ENCODE measurements at places on chromosomes 5 and 9.

- no peak for DNase-seq
Observed at GRCh38 chr5:111746791-111747190, 10.2 kb downstream of the NREP start.

DNA sequence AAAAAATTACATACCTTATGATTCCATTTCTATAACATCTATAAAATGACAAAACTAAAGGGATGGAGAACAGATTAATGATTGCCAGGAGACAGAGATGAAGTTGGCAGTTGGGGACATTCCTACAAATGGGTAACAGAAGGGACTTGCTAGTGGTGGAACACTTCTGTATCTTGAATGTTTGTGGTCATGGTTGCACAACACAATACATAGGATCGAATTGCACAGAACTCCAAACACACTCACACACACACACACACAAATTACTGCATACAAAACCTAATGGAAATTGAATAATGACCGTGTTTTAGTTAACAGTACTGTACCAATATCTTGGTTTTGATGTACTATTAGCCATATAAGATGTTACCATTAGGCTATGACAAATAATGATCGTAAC is 330.7 kb upstream of the POU5F2 start:
- no peak for DNase-seq

- no peak for DNase-seq
Observed at GRCh38 chr9:110912419-110913291, 125.6 kb downstream of the LPAR1 start.

- no peak for DNase-seq
Observed at GRCh38 chr5:144284931-144285502, 114.3 kb downstream of the KCTD16 start.

GRCh38 chr5:1523480-1523792 is 324 bp downstream of the LPCAT1 start:
- no peak for DNase-seq

GRCh38 chr5:119613937-119614336 is 15.4 kb upstream of the FAM170A start:
- no peak for DNase-seq

DNA sequence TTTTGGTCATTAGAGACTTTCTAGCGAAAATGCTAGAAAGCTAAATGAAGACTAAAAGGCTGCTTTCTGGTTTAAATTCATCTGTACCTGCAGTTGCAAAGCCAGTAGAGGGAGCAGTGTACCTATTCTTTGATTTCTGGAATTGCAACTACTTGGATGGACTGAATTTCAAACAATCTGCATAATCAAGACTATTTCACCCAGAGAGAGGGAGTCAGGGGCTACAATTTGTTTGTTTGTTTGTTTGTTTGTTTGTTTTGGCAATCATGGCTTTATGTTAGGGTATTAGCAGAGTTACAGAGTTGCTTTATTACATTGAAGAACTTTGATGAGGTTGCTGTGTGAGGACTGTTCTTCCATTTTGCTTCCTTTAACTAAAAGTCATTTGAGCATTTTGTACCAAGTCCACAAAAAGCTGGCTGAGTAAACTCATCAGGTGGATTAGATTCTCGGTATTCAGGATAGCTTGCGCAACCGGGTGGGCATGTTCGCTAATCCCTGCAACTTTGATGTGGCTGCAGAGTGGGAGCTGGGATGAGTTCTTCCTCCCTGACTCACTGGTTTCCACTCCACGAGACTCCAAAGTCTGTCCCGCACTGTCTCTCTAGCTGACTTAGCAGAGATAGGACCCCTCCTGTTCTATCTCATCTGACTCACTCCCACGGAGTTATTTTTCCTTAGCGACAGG is 80.0 kb upstream of the TUT7 start:
- no peak for DNase-seq

DNA sequence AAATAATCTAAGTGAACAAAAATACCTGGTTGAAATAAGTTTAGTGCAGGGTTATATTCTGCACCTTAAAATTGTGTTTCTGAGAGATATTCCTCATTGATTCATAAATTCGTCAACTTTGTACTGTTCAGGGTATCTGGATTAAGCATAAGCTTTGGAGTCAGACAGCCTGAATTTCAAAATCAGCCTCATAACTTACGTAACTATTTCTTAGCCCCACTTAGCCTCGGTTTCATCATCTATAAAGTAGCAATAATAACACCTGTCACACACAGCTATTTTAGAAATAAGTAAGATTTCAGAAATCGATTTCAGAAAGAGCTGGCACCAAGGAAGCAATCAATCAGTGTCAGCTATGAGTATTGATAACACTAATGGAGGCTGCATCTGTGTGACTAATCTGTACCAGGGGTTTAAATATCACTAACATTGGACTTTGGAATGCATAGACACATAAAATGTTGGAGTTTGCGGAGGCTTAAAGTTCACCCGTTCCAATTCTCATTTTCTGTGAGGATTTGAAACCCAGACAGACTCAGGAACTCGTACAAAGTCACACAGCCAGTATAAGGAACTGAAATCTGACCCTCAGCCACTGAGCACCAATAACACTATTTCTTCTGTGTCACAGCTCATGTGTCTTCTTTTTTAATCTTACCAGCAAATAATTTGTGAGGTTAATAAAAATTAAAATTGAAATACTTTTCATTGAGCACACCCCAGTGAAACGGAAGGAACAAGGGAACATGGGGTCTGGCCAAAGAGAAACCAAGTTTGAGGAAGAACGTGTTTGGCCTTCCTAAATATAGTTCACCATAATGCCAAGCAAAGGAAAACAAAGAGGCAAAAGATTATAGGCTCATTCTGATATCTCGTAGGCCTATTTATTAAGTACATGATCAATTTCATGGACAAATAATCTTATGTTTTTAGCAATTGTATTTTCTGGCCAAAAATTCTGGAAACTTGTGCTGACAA is 194.4 kb upstream of the PTGER4 start:
- no peak for DNase-seq

DNA sequence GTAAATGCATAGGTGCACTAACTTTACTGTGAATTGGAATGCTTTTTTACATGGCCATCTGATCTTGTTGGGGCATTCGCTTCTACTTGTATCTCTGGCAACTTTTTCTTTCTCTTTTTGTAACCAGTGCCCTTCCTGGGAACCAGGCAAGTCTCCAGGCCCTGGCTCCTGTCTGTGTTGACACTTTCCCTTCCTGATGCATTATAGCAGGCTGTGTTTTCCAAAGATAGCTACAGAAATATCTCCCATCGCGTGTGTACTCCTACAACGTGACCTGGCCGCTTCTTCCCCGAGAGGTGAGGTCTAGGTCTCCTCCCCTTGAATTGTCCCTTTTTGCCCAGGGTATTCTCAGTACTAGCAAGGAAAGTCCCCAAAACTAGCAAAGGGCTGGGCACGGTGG is 81.1 kb upstream of the SPIN1 start:
- DNase-seq, result no peak

GRCh38 chr5:1390333-1390732 is 45.4 kb upstream of the CLPTM1L start:
- DNase-seq, result no peak

DNA sequence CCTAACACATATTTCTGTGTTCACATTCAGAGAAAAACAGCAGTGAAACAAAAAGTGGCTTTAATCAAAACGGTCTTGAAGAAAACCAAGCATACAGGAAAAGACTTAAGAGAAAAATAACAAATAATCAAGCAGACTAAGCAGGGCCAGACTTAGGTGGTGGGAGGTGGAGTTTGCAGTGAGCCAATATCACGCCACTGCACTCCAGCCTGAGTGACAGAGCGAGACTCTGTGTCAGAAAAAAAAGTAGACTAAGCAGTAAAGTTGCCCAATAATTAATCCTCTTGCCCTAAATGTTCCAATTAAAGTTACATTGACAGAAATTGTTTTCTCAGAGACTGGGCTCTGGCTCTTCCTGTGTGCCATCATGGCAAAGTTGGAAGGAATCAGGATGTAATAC is 26.6 kb upstream of the GLDC start:
- no peak for DNase-seq

GRCh38 chr9:127741831-127742434 is 6.8 kb upstream of the TOR2A start:
- no peak for DNase-seq

DNA sequence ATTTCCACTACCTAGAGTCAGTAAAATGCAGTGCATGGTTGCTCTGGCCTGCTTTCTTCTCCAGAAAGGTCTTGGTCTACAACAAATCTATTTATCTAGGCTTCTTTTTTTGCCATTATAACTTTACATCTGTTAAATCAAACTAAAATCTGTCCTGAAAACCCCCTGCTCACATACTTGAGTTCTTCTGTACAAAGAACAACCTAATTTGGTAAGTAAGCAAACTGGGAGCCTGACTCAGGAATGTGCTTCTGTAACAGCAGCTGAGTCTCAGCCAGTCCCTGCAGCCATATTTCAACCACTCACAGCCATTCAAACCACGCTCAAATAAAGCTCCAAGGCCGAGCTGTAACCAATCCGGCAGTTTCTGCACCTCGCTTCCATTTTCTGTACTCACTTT is 95.8 kb downstream of the PLPP1 start:
- no peak for DNase-seq

- no peak for DNase-seq
Observed at GRCh38 chr9:115229496-115229895, 111.5 kb upstream of the TNC start.

DNA sequence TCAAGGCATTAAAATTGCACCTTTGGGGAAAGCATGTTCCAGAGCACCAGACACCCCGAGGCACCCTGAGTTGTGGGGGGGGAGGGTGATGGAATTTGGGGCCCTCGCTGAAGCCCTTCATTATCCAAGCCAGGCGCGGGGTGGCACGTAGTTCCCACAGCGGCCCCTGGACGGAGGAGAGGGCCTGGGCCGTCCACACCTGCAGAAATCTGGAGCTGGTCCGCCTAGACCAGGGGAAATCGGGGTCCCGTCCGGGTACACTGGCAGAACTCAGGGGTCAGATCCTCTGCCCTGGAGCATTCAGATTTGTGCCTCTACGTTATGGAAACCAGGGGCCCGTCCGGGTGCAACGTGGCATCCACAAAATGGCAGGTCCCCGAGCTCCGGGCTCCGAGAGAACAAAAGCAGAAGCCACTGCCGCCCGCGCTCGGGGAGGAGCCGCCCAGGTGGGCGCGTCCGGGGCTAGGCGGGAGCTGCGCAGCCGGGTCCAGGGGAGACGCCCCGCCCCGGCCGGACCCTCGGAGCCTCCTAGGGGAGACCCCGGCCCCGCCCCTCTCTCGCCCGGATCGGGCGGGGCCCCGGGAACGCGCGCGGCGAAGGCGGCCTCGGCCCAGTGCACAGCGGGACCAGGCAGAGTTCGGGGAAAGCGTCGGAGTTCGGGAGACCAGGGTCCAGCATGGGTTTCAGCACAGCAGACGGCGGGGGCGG is at the start of gene PLEKHG4B:
Gene PLEKHG4B (plus strand): TSS at position 613 of the 708 bp plus-strand sequence. CDS start 64 bp downstream, at position 677.
- no peak for DNase-seq

- no peak for DNase-seq
Observed at GRCh38 chr9:113492343-113493202, 29.0 kb downstream of the RGS3 start.

GRCh38 chr5:72607381-72607780 is 100.2 kb upstream of the ZNF366 start:
- DNase-seq, result no peak

GRCh38 chr9:32384002-32384363 is 460 bp upstream of the ACO1 start:
- DNase-seq, result no peak

- no peak for DNase-seq
Observed at GRCh38 chr9:114355821-114356220, 26.2 kb downstream of the ORM2 start.

GRCh38 chr5:143002459-143003327 is 232.5 kb downstream of the ARHGAP26 start:
- DNase-seq, result peak; percentile 40

DNA sequence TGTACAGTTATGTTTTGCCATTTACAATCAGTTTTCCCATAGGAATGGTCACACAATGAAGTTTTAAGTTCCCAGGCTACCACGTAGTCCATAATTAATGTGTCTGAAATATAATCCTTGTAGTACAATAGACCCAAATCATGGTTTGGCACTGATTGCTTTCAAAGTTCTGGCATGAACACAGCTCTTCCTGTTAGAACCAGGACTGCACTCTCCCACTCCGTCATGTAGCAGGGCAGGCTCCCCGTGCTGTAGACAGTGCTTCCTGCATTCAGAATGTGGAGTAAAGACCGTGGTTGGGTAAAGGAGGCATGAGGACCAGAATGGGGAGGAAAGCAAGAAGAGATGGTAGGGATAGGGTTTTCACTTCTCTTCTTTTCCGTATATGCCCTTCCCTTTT is 4.0 kb downstream of the SEC61B start:
- DNase-seq, result no peak

GRCh38 chr5:54492178-54492577 is 25.4 kb upstream of the SNX18 start:
- DNase-seq, result no peak

DNA sequence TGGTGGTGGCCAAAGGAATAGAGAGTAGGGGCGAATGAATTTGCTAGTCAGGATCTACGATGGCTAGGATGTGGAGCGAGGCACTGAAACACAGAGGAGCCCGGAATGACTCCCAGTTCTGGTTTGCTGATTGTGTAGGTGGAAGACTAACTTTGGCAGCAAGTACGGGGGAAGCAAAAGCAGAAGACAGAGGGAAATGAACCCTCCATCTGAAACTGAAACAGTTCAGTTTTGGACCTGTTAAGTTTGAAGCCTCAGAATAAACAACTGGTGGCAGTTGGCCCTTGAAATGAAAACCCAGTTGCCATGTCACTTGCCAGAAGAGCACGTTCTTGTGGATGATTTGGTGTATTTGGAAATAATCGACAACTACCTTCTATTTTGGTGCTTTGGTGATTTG is 15.4 kb upstream of the SMIM15 start:
- no peak for DNase-seq

DNA sequence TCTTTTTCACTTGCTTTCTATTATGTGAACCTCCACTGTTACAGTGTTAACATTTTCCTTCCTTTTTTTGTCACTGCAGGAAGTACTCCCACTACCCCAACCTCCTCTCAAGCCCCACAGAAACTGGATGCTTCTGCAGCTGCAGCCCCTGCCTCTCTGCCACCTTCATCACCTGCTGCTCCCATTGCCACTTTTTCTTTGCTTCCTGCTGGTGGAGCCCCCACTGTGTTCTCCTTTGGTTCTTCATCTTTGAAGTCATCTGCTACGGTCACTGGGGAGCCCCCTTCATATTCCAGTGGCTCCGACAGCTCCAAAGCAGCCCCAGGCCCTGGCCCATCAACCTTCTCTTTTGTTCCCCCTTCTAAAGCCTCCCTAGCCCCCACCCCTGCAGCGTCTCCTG is 18.8 kb downstream of the NUP214 start:
- no peak for DNase-seq

DNA sequence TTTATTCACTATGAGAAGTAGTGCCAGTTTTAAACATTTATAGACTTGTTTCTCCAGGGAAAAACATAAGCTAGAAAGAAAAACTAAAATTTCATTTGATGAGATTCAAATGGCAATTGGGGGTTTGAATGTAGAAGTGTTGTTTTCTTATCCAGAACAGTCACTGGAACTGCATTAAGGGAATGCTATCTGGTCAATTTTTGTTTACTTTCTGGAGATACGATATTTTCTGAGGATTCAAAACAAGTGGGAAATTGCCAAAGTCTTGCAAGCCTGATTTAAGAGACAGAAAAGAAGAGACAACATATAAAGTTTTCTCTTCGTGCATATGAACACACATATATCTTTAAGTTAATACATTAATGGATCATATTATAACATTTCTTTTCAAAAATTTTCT is 118.4 kb downstream of the NXNL2 start:
- no peak for DNase-seq
